ENCODE measurements at places on chromosomes 7 and 10.

DNA sequence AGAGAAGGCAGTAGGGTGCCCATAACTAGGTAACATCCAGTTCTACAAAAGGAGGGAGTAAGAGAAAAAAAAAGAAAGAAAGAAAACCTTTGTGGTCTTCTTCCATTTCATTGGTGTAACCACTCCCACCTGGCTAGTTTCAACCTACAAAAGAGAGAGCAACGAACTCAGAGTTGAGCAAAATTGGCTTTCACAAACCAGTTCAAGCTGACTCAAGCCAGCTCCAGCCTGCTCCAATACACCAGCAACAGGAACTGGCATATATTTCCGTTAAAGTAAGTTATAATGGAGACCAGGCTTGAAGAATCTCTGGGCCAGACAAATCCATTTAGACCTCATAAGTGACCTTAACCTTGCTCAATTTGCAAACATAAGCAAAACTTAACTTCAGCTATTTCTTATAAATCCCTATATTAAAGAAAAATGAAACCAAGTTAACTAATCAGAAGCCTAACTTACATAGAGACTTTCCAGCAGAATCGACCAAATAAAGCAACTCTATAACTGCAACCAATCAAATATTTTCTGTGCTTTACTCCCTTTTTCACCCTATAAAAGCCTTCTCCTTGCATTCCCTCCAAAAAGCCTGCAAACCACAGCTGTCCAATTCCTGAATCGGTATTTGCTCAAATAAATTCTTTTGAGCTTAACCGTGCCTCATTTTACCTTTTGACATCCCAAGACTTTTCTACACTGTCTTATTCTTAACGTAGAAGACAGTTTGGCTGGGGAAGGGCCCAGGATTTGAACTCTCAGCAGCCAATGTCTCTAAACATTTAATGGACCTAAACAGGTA lies 10.1 kb downstream of the ANKRD22 start:
- no peak for DNase-seq

DNA sequence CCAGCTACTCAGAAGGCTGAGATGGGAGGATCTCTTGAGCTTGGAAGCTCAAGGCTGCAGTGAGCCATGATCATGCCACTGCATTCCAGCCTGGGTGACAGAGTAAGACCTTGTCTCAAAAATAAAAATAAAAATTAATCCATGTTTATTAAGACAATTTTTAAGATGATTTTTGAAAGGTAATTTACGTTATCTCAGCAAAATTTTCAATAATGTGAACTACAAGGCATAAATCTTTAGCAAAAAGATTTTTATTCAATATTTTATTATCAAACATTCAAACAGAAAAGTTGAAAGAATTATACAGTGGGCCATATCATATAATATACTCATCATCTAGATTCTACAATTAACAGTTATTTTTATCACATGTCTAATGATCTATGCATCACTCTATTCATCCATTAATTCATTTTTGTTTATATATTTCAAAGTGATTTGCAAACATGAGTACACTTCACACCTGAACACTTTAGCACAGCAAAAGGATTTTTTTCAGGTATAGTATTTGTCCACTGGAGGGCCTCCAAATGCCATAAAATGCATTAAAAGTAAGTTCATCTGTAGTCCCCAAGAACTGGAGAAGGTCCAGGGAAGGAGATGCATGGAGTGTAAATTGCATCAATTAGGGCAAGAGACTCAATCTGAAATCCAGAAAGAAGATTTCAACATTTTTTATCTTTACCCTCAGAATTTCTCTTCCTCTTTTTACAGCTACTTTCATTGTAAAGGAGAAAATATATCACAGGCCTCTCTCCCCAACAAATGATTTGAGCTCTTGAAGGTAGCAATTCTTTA lies 38.6 kb upstream of the RSBN1L start:
- DNase-seq: peak; percentile 68

GRCh38 chr10:124722798-124723783 lies 21.1 kb downstream of the FAM53B start:
- peak; percentile 52 for DNase-seq

- DNase-seq: no peak
These were observed 9.3 kb downstream of the ATG9B start for GRCh38 chr7:151014950-151015349.

DNA sequence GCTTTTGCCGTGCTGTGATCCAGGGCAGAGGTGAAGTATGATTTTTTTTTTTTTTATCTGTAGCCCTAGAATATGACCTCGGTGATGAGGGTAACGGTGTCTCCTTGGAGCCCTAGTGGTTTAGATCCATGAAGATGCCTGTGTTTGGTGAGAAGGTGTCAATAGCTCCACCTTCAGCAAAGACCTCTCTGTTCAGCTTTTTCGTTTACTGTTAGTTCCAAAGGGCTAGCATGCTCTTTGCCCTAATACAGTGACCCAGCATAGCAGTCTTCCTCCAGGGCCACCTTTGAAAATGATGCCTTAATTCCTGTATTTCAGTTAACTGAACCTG lies 746 bp upstream of the MRPS16 start:
- peak; percentile 27 for DNase-seq

GRCh38 chr7:15389073-15389472 lies 172.7 kb downstream of the AGMO start:
- DNase-seq: no peak

DNA sequence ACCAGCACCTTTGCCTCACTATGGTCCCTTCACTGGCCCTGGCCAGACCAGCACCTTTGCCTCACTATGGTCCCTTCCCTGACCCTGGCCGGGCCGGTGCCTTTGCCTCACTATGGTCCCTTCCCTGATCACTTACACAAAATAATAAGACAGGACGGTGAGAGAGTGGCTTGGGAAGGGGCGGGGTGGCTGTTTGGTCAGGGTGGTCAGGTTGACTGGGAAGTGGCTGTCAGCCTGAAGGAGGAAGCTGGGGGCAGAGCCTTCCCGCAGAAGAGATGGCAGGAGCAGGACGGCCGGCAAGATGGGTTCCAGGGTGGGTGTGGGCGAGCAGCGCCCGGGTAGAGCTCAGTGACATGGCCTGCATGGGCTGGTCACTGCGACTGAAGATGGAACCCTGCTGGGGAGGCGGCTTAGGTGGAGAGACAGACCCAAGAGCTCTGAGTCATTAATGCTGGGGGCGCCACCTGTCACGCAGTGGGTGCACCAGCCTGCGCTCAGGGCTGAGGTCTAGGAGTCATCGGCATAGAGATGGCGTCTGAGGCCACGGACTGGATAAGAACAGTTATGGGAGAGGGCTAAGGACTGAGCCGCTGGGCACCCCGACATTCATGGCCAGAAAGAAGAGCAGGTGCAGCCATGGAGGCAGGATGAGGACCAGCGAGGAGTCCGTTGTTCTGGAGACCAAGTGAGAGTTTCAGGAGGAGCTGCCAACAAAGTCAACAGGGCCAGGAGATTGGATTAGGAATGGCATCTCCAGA lies 91.8 kb downstream of the CHST15 start:
- DNase-seq: no peak

- DNase-seq: no peak
These were observed 211.7 kb downstream of the FAM107B start for GRCh38 chr10:14563076-14563336.

DNA sequence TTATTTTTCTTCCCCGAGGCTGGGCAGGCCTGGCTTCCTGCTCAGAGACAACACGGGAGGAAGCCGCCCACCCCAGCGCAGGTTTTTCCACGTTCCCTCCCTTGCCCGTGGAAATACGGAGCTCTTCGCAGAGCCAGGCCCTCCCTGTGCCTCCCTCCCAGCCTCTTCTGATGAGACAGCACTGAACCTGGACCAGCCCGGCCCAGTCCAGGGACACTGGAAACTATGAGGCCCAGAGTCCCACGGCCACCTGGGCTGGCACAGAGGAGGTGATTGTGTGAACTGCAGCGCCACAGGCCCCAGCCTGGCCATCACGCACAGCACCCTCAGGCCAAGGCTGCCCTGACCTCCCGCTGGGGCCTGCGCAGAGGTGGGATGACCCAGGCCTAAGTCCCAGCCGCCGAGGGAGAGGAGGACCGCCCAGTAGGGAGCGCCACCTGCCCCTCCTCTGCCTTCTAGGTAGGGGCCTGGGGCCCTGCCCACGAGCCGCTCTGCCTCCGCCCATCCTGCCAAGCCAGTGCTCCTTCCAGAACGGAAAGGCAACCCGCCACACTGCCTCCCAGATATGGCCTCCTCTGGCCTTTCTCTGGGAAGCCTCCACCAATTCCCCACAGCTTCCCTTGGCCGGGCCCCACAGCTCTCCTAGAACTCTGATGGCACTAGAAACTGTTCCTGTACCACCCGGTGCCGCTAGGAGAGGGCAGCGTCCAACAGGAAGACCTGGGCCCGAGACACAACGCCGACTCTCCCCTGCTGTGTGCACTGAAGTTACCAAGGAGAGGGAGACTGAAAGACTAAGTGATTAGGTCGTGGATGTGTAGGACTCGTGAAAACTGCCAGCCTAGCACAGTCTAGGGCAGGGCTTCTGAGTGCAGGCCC lies 57.2 kb downstream of the PROSER2 start:
- no peak for DNase-seq

DNA sequence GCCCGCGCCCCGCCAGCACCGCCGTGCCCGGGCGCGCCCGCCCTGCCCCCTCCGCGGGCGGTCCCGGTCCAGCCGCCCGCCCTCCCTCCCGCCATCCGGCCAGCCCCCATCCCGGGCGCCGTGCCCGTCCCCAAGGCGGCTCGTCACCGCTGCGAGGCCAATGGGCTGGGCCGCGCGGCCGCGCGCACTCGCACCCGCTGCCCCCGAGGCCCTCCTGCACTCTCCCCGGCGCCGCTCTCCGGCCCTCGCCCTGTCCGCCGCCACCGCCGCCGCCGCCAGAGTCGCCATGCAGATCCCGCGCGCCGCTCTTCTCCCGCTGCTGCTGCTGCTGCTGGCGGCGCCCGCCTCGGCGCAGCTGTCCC lies at the start of gene HTRA1:
TSS of gene HTRA1 (plus strand) at position 187 of the 362 bp plus-strand sequence. CDS start at position 287, 100 bp downstream.
- no peak for DNase-seq

DNA sequence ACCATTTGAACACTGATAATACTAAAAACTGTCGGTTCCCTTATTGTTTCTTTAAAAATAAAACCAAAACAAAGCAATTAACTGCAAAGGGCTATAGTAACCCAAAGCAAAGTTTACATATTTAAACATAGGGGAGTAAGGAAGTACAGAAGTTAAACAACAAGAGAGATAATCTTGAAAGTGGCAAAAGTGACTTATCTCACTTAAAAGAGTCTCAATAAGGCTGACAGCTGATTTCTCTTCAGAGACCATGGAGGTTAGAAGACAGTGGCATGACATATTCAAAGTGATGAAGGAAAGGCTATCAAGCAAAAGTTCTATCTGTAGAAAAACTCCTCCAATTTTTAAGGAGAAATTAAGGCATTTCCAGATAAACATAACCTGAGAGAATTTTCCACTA lies 233.5 kb upstream of the HDAC9 start:
- DNase-seq: no peak

DNA sequence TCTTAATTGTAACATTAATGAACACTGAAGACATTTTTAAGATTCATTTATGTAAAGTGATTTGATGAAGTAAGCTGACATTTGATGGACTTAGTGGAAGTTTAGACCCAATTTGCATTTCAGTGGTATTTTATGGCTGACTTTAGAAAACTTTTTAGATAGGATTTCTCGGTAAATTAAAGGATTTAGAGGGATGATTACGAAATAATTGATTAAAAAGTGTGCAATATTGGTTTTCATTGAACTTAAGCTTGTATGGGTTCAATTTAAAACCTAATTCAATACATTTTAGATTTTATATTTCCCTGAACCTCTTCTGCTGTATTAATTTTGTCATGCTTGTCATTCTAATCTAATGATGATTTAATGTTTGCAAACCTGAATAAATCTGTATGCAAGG lies 135.1 kb downstream of the SDK1 start:
- DNase-seq: no peak

- DNase-seq: no peak
These were observed 21.7 kb upstream of the MNX1 start for GRCh38 chr7:157032128-157032527.

GRCh38 chr7:149801816-149802215 lies 28.4 kb upstream of the ZNF467 start:
- no peak for DNase-seq

DNA sequence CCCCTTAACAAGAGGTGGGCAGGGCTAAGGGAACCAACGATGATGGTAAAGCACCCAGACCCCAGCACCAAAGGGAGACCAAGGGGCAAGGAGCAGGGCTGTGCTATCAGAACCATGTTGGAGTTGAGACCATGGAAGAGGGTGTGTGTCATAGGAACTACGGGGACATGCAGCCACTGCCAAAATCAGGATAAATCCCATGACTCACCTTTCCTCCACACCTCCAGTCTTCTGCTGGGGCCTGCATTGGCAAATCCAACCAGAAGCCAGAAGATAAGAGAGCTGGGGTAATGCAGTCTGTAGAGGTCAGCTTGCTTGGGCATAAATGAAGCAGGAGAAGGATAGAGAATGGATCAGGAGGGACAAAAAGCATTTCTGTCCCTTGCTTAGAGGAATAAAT lies 42.7 kb upstream of the SMARCD3 start:
- no peak for DNase-seq

GRCh38 chr7:141257597-141257996 lies 183.7 kb downstream of the TMEM178B start:
- no peak for DNase-seq

- no peak for DNase-seq
These were observed 3.7 kb upstream of the CAMK2B start for GRCh38 chr7:44329081-44329480.

DNA sequence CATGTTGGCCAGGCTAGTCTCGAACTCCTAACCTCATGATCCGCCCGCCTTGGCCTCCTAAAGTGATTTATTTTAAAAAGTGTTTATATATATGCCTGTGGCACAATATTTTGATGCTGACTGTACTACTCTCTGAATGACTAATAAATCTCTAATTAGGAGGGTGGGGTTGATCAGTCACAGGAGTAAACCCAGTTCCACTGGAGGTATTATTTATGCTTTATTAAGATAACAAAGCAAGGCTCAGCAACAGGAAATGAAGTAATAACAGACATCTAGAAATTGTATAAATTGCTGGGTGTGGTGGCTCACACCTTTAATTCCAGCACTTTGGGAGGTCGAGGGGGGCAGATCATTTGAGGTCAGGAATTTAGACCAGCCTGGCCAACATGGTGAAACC lies 26.0 kb upstream of the MCU start:
- no peak for DNase-seq

GRCh38 chr7:133358708-133359107 lies 105.8 kb downstream of the EXOC4 start:
- DNase-seq: no peak

DNA sequence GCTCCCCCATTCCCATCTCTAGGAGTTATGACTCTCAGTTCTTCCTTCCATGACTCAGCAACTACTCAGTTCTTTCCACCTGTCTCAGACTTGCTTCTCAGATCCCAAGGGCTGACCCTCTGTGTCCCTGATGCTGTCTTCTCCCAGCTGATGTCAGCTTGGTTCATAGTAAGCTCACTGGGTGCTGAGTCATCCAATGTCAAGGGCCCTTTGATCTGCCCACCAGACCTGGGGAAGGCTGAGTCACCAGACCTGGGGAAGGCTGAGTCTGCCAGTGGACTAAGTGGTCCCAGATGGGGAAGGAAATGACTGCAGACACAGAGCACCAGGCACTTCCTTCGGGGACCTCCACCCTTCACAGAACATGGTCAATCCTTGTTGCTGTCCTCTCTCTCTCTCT lies 76.1 kb upstream of the ZEB1 start:
- DNase-seq: peak; percentile 3
